ENCODE measurements at places on chromosomes 1 and 21. TPM values are rescaled to one million over a fixed set of nuclear protein-coding genes. Genes with fewer than 3 reads are reported as not detected.

NENF gene
- total RNA-seq, result 7.8 TPM

GPR3 gene
- total RNA-seq, result 0.22 TPM

S100A14 gene
- 0.43 TPM for total RNA-seq

HAO2 gene
- not detected for total RNA-seq

THEM5 gene
- 0.33 TPM for total RNA-seq

CRP gene
- not detected for total RNA-seq

OR6N1 gene
- not detected for total RNA-seq

SLC16A4 gene
- total RNA-seq, result 0.17 TPM

ATP1A4 gene
- total RNA-seq, result not detected
